ENCODE measurements at places on chromosomes 7 and 10.
A peak's percentile ranks its signal among the peaks of the same experiment; 100 is the strongest.

- no peak for DNase-seq
Observed at GRCh38 chr10:103373544-103373943, 5.8 kb downstream of the TAF5 start.

GRCh38 chr7:36728143-36728542, 3.8 kb upstream of the AOAH start:
- DNase-seq = no peak

- no peak for DNase-seq
Observed at GRCh38 chr7:16356301-16356958, 64.9 kb downstream of the CRPPA start.

DNA sequence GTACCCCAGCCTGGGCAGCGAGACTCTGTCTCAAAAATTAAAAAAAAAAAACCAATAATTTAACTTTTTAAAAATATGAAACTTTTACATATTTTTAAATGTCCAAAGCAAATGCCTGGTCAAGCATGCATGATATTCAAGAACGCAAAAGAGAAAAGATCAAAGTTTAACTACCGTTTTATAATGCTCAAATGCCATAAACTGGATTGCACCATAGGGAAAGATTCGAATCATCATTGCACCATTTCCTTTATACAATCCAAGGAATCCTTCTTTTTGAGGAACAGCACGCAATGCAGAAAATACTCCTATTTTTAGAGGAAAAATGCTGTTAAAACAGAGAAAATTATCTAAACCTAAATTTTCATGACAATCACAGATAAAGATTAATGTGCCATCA, 20.9 kb downstream of the SLC25A16 start:
- DNase-seq = no peak

GRCh38 chr10:133362846-133363245, 5.0 kb upstream of the FUOM start:
- no peak for DNase-seq

GRCh38 chr10:114576716-114577115, 81.4 kb downstream of the ABLIM1 start:
- DNase-seq = no peak

GRCh38 chr7:50331564-50332208, 27.2 kb downstream of the IKZF1 start:
- DNase-seq = no peak

GRCh38 chr10:84517554-84517953, 189.2 kb downstream of the CCSER2 start:
- no peak for DNase-seq

- no peak for DNase-seq
Observed at GRCh38 chr10:124643330-124644009, 100.7 kb downstream of the FAM53B start.

- DNase-seq = peak; percentile 96
Observed at GRCh38 chr10:104353325-104354048, at the start of gene CFAP58. CFAP58 (plus strand) TSS chr10:104353833; CDS start chr10:104353898, 65 bp downstream.

GRCh38 chr10:122077311-122077875, 88.4 kb downstream of the TACC2 start:
- DNase-seq = no peak

DNA sequence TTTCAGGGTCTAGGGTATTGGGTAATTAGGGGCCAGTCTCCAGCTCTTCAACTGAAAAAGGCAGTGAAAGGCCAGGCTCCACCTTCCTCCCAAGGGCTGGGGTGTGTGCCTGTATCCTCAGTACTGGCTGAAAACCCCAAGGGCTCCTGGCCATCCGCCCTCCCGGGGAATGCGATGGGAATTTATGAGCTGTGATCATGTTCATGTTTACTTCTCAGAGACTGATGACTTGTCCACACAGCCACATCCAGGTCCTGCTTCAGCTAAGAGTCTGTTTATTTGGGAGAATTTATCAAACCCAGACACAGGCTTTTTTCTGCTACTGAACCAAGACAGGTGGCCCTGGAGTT, 91.7 kb downstream of the CCDC3 start:
- DNase-seq = peak; percentile 90

DNA sequence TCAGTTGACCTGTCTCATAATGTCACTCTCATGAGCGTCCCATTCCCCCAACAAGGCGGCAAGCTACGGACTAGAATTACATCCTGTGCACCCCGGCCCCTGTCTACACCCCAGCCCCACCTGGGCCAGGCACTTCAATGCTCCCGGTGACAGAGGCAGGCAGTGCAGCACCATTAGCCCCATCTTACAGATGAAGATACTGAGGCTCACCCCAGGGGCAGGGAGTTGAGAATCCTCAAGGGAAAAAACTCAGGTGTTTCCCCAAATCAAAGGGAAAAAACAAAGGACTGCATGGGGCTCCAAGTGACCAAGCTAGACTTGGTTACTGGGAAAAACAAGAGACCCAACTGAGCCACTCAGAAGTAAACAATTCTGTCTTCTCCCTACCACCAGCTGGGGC, 4.5 kb downstream of the DLG5 start:
- no peak for DNase-seq

- no peak for DNase-seq
Observed at GRCh38 chr10:98422182-98422581, 7.2 kb upstream of the PYROXD2 start.

- no peak for DNase-seq
Observed at GRCh38 chr7:142380069-142380468, 122.2 kb upstream of the PRSS58 start.

GRCh38 chr7:85659364-85659763, 472.5 kb upstream of the SEMA3D start:
- no peak for DNase-seq

DNA sequence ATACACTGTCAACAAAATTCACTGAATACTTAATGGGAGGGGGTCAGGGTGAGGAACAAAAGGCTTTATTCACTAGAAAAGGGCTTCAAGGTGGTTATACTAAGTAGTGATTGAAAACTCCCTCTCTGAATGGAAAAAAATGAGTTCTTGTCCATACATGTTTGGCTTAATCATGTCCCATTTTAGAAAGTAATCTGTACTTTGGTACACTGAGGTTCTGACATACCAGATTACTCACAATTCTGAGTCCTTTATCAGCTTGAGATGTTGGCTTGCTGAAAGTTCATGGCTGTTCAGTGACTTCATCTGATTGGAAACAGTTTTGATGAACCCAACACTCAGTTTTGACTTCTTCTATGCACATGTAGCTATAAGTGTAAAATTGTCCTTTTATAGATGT, 12.8 kb upstream of the NOBOX start:
- no peak for DNase-seq

DNA sequence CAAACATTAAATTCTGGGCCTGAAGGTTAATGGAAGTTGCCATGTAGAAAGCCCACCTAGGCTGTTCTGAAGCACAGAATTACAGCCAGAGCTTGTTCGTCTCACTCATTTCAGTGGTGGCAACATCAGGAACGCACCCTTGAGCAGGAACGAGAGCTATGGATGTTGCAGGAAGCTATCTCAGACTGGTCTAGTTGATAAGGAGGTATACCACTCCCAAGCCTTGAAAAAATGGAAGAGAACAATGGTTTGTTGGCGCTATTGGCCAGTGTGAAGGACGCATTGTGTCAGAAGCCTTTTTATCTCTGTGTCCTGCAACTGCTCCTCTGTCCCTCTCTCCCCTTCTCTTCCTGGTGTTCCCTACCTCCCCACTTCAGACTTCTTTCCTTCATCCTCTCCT, 60.9 kb upstream of the RAPGEF5 start:
- peak; percentile 83 for DNase-seq

DNA sequence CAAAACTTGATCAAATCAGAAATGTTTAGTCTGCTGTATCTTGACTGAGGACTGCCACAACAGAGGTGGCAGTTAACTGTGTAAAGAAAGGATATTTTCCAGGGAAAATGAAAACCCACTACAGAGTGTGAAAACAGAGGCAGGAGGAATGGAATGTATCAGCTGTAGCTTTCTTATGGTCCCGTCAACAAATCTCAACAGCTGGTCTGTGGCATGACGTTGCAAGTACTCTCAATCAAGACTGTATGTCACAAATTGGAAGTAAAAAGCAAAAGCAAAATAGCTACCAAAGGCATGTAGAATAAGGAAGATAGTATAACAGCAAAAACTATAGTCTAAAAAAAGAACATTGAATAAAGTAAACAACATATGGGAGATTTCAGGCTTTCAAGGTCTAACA, 123.5 kb downstream of the KMT2C start:
- DNase-seq = no peak

Data from esophagus muscularis mucosa (tissue), 4 donors.